ENCODE measurements at places on chromosomes 16 and 17.

GRCh38 chr16:1430214-1430758 lies 592 bp upstream of the PERCC1 start:
- no peaks in the 10 kb centered on the region for H3K27me3 ChIP-seq
- no peak overlapping the region for H3K4me3 ChIP-seq
- H3K4me1 ChIP-seq = no peaks in the 10 kb centered on the region

GRCh38 chr16:12614662-12615278 lies 188.9 kb downstream of the CPPED1 start:
- no peaks in the 10 kb centered on the region for H3K36me3 ChIP-seq
- no peaks in the 10 kb centered on the region for H3K27me3 ChIP-seq
- H3K4me3 ChIP-seq = no peak overlapping the region

GRCh38 chr17:82107341-82107860 lies 9.4 kb upstream of the FASN start:
- H3K27ac ChIP-seq = no peak overlapping the region
- 0 out of 2 replicates have a peak, but pooled peaks cover 4% of the 10 kb centered on the region for H3K27me3 ChIP-seq
- H3K4me3 ChIP-seq = no peak overlapping the region

DNA sequence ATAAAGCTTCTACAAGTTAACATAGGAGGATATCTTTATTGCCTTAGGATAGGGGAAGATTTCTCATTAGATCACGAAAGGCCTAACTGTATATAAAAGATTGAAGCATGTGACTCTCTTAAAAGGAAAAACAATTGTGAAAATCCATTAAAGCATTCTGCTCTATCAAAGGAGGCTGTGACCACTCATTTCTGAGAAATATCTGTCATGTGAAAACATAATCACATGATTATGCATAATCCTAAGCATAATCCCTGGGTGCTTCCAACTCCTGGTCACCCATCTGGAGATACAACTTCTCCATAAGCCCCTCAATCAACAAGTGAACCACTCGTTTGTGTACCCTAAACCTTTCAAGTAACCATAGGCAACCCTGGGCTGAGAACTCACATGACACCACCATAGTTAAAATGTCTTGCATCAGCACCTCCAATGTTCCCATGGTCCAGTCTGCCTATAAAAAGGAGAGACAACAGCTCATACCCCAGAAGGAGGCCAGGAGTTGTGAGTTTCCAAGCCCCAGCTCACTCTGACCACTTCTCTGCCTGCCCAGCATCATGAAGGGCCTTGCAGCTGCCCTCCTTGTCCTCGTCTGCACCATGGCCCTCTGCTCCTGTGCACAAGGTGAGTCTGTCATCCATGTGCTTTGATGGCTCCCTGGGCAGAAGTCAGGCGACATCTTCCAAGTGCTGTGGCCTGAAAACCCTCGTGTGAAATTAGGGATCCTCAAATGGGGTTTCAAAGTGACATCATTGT lies at the start of gene CCL18:
TSS of gene CCL18 (plus strand) at position 487 of the 756 bp plus-strand sequence. CDS start at position 558, 71 bp downstream.
- H3K27ac ChIP-seq = no peak within 1 kb of the TSS
- H3K27me3 ChIP-seq = no peaks in the 10 kb centered on the region
- no peak for DNase-seq
- no peaks in the 10 kb centered on the region for H3K36me3 ChIP-seq
- no peak within 1 kb of the TSS for H3K4me3 ChIP-seq

- no peak for DNase-seq
- no peak overlapping the region for H3K27ac ChIP-seq
- no peaks in the 10 kb centered on the region for H3K27me3 ChIP-seq
- no peaks in the 10 kb centered on the region for H3K36me3 ChIP-seq
These were observed 10.0 kb upstream of the SLC4A1 start for GRCh38 chr17:44277976-44278375.

DNA sequence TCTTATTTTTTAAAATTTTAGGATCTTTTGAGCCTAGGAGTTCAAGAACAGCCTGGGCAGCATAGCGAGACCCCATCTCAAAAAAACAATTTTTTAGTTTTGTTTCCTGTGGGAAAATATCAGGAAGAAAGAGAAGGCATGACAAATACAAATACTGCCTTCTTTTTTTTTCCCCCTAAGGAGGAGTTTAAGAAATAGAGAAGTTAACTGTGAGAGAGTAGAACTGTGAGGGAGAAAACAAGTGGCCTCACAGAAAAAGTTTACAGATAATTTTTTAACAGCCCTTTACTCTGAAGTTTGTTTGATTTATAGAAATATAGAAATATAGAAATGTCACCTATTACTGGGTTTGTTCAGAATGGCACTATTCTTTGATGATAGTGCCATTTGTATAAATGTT lies 21.1 kb downstream of the TTYH2 start:
- no peak overlapping the region for H3K4me3 ChIP-seq
- no peak overlapping the region for H3K27ac ChIP-seq
- no peaks in the 10 kb centered on the region for H3K4me1 ChIP-seq
- no peaks in the 10 kb centered on the region for H3K27me3 ChIP-seq
- no peaks in the 10 kb centered on the region for H3K36me3 ChIP-seq

GRCh38 chr17:70622368-70623260 lies 453.3 kb downstream of the KCNJ2 start:
- no peak overlapping the region for H3K4me3 ChIP-seq
- H3K27ac ChIP-seq = no peak overlapping the region
- H3K27me3 ChIP-seq = no peaks in the 10 kb centered on the region
- H3K36me3 ChIP-seq = no peaks in the 10 kb centered on the region
- DNase-seq = peak; percentile 82

GRCh38 chr17:8956465-8956902 lies 9.0 kb downstream of the PIK3R5 start:
- no peak overlapping the region for H3K4me3 ChIP-seq
- no peaks in the 10 kb centered on the region for H3K4me1 ChIP-seq
- no peaks in the 10 kb centered on the region for H3K27me3 ChIP-seq

DNA sequence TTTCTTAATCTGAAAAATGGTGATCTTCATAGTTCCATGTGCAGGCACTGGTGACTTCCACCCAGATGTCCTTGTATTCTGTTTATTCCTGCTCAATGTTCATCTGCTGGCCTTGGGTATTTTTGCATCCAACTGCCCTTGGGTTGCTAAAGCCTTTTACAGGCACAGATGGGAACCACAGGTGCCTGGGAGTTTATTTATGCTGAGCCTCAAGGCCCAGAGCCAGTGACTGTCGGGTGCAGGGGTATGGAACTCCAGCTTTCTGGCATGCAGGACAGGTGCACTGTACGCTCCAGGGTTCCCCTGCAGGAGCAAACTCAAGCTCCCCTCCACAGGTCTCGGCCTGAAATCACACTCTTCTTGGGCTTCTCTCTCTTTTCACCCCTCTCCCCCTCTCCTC lies 22.3 kb downstream of the DYNLRB2 start:
- DNase-seq = no peak
- 0 out of 2 replicates have a peak, but pooled peaks cover 6% of the 10 kb centered on the region for H3K4me1 ChIP-seq
- no peak overlapping the region for H3K4me3 ChIP-seq
- H3K27ac ChIP-seq = no peak overlapping the region
- no peaks in the 10 kb centered on the region for H3K27me3 ChIP-seq

GRCh38 chr16:71930013-71930563 lies 34.8 kb downstream of the IST1 start:
- H3K27me3 ChIP-seq = no peaks in the 10 kb centered on the region
- H3K4me1 ChIP-seq = no peaks in the 10 kb centered on the region
- no peak overlapping the region for H3K27ac ChIP-seq
- peaks cover 38% of the 10 kb centered on the region for H3K36me3 ChIP-seq
- no peak overlapping the region for H3K4me3 ChIP-seq

DNA sequence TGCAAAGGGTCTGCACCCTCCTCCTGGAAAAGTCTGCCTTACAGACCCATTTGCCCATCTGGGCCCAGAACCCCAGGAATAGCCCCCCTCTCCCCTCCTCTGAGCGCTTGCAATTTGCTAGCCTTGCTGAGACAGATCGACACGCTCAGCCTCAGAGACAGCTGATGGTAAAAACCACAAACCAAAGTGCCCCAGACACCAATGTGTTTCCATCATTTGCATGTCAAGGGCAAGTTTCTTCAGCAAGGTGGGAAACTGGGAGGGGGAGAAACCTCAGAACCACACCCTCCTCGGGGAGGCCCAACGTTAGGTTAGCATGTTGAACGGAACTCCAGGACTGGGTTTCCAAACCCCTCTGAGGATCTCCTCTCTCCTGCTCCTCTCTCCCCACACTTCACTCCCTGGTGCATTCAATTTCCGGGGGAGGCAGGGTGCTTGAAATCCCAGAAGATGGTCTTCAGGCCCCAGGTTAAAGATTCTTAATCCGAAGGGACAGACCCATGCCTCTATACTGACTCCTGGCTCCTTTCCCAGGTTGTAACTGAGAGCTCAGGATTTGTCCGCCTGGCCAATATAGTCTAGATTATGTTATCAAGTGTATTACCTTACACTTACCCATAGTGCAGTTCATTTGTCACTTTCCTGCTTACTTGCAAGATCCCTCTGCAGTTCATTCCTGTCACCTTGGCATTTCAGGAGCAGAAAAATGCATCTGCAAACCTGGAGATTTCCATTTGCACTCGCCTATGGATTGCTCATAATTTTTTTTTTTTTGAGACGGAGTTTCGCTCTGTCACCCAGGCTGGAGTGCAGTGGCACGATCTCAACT lies 1.3 kb upstream of the CUEDC1 start:
- H3K36me3 ChIP-seq = no peaks in the 10 kb centered on the region
- H3K4me1 ChIP-seq = peaks cover 29% of the 10 kb centered on the region
- DNase-seq = peak; percentile 53
- no peak overlapping the region for H3K27ac ChIP-seq
- peak overlapping the region; percentile 82 for H3K4me3 ChIP-seq

DNA sequence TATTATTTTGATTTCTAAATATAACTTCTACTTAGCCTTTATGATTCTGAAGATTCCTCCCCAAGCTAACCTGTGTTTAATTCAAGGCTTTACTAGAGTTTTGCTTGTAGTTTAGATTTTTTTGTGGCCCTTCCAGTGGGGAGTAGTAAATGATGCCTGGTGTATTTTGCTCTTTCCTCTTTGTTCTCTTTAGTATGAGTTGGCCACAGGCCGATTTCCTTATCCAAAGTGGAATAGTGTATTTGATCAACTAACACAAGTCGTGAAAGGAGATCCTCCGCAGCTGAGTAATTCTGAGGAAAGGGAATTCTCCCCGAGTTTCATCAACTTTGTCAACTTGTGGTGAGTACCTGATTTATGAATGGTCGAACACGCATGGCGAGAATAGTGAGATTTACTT lies 108.3 kb downstream of the MAP2K4 start:
- DNase-seq = no peak
- H3K4me3 ChIP-seq = no peak overlapping the region
- peaks cover 8% of the 10 kb centered on the region for H3K4me1 ChIP-seq
- H3K36me3 ChIP-seq = peaks cover 8% of the 10 kb centered on the region

- H3K4me3 ChIP-seq = no peak overlapping the region
- H3K36me3 ChIP-seq = no peaks in the 10 kb centered on the region
- DNase-seq = no peak
These were observed 18.1 kb upstream of the ABCA9 start for GRCh38 chr17:69078864-69079263.

- H3K27ac ChIP-seq = no peak overlapping the region
- peaks cover 6% of the 10 kb centered on the region for H3K36me3 ChIP-seq
- DNase-seq = no peak
These were observed 56.6 kb upstream of the BCAR1 start for GRCh38 chr16:75308011-75308410.

DNA sequence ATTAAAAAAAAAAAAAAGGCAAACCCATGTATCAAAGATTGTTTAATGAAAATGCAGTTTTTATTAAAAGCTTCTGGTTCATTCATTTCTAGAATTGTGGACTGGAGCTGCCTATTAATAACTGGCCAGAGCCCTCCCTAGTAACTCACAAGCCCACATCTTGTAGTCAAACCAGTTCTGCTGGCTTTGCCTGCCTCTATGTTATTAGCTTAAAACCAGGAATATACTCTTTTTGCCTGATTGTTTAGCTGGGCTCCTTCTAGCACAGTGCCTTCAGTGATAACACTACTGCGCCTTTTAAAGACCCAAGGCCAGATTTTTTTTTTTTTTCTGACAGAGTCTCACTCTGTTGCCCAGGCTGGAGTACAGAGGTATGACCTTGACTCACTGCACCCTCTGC lies 26.0 kb downstream of the TAC4 start:
- peaks cover 42% of the 10 kb centered on the region for H3K4me1 ChIP-seq
- DNase-seq = no peak
- H3K27me3 ChIP-seq = no peaks in the 10 kb centered on the region
- 0 out of 2 replicates have a peak overlapping the region, but pooled peaks have one; percentile 34 for H3K27ac ChIP-seq
- peaks cover 69% of the 10 kb centered on the region for H3K36me3 ChIP-seq
- no peak overlapping the region for H3K4me3 ChIP-seq

DNA sequence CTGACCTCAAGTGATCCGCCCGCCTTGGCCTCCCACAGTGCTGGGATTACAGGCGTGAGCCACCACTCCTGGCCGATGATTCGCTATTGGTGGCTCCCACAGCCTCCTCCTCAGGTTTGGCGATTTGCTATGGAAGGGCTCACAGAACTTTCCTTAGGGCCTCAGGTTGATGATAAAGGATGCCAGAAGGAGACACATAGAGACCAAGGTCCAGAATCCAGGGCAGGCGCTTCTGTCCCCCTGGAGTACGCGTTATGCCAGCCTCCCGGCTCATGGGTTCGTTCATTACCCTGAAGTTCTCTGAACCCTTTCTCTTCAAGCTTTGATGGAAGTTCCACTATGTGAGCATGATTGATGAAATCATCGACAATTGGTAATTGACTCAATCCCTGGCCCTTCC lies 19.9 kb downstream of the LGALS3BP start:
- DNase-seq = no peak
- no peak overlapping the region for H3K27ac ChIP-seq
- no peak overlapping the region for H3K4me3 ChIP-seq
- H3K4me1 ChIP-seq = no peaks in the 10 kb centered on the region
- no peaks in the 10 kb centered on the region for H3K36me3 ChIP-seq

- DNase-seq = no peak
- H3K27me3 ChIP-seq = no peaks in the 10 kb centered on the region
- H3K4me1 ChIP-seq = no peaks in the 10 kb centered on the region
- no peak overlapping the region for H3K27ac ChIP-seq
- peaks cover 36% of the 10 kb centered on the region for H3K36me3 ChIP-seq
These were observed 19.2 kb upstream of the TMEM101 start for GRCh38 chr17:44033861-44034408.

- peak; percentile 37 for DNase-seq
- H3K27ac ChIP-seq = no peak overlapping the region
- H3K27me3 ChIP-seq = peaks cover 100% of the 10 kb centered on the region
- H3K4me1 ChIP-seq = peaks cover 18% of the 10 kb centered on the region
- peak overlapping the region; percentile 66 for H3K4me3 ChIP-seq
- no peaks in the 10 kb centered on the region for H3K36me3 ChIP-seq
These were observed 2.7 kb downstream of the DLX3 start for GRCh38 chr17:49992191-49992932.

GRCh38 chr17:78075545-78075944 lies 53.0 kb downstream of the TMC6 start:
- DNase-seq = no peak
- H3K4me3 ChIP-seq = no peak overlapping the region
- H3K4me1 ChIP-seq = no peaks in the 10 kb centered on the region
- peaks cover 46% of the 10 kb centered on the region for H3K36me3 ChIP-seq
- H3K27ac ChIP-seq = no peak overlapping the region
- H3K27me3 ChIP-seq = no peaks in the 10 kb centered on the region

- no peak overlapping the region for H3K4me3 ChIP-seq
- no peak overlapping the region for H3K27ac ChIP-seq
- no peak for DNase-seq
These were observed 17.3 kb downstream of the UTS2R start for GRCh38 chr17:82388922-82389283.
